ENCODE measurements at places on chromosomes 12 and 14. TPM values are rescaled to one million over a fixed set of nuclear protein-coding genes. Genes with fewer than 3 reads are reported as not detected.

GRCh38 chr12:26841085-26841484 lies 8.1 kb upstream of the ITPR2 start:
- no peak for DNase-seq

DNA sequence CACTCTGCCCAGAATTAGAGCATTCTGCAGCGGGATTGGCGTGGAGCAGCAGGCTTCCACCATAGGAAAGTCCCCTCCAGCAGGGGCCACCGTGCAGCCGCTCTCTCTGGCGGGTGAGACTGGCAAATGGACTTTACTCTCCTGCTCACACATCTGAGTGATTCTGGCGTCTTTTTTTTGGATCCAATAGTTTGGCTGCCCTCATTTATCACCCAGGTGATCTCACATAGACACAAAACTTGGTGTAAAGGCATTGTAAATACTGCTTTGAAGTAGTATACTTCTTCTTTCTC lies 130.3 kb downstream of the TGFB3 start:
- DNase-seq = no peak

GRCh38 chr12:96658075-96658474 lies 168.7 kb downstream of the CFAP54 start:
- DNase-seq = no peak

DNA sequence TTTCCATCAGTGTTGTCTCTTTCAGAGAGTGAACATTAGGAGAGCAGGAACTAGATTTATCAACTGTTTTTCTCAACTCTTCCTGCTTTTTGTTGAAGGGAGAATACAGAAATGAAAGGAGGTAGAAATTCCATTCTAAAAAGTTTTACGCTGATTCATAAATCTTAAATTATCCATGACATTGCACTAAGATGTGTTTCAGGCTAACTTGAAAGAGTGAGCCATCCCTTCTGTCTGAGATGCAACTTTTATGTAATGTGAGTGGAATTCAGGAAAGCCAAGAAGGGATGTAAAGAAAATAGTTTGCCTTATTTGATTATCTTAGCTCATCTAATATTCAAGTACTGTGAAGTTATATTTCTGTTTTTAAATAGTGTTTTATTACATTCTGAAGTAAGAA lies 349.5 kb upstream of the RGS6 start:
- no peak for DNase-seq

- DNase-seq = no peak
Measured at GRCh38 chr12:49366096-49366651, 1.1 kb upstream of the SPATS2 start.

- DNase-seq = no peak
Measured at GRCh38 chr12:128968668-128969067, 115.4 kb downstream of the GLT1D1 start.

DNA sequence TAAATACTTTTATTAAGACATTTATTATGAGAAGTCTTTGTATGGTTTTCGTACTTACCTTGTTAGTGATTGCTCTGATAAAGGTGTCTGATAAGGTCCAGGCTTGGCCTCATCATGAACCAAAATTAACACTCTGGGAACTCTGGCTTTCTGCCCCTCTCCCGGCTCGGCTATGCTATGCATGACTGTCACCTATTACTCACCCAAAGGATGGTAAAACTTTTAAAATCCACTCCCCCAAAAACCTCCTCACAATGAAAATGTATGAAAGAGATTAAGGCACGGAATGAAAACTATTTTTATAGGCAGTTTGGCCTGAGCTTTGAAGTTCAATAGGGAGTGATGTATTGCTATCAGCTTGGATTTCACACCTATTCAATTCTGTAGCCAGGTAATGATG lies 217.3 kb upstream of the TBX3 start:
- DNase-seq = no peak

GRCh38 chr12:2683283-2684025 lies 111.3 kb upstream of the FKBP4 start:
- DNase-seq = no peak

DNA sequence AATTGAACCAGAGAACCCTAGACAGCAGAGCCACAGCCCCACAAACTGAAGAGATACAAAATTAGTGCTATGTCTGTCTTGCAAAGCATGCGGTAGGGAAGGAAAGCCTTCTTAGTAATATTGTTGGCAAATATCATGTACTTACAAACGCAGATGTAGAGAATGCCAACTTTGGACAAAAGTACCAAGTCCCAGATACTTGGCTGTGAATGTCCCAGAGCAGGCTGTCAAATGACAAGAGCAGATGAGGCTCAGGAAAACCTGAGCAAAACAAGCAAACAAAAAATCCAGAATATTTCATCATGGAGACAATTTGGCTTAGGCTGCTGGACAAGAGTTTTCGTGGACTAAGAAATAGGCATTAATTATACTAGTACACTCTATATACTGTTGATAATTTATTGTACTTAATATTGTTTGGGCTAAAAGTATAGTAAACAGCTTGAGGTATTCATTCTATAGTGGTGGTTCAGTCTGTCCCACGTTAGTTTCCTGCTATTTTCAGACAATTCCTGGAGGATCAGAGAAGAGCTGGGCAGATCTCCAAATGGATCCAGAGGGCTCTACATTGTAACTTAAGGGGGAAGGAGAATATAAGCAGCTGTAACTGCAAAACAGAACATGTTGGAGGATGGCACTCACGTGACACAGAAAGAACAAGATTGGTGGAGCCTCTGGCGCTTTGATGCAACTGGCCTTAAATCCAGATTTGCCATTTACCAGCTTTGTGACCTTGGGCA lies 329.8 kb downstream of the ATP23 start:
- no peak for DNase-seq

Gene RHEBL1
- polyA plus RNA-seq = 2.1 TPM

All from renal pelvis (tissue), 12 donors.